ENCODE measurements at places on chromosomes 7 and 10.

DNA sequence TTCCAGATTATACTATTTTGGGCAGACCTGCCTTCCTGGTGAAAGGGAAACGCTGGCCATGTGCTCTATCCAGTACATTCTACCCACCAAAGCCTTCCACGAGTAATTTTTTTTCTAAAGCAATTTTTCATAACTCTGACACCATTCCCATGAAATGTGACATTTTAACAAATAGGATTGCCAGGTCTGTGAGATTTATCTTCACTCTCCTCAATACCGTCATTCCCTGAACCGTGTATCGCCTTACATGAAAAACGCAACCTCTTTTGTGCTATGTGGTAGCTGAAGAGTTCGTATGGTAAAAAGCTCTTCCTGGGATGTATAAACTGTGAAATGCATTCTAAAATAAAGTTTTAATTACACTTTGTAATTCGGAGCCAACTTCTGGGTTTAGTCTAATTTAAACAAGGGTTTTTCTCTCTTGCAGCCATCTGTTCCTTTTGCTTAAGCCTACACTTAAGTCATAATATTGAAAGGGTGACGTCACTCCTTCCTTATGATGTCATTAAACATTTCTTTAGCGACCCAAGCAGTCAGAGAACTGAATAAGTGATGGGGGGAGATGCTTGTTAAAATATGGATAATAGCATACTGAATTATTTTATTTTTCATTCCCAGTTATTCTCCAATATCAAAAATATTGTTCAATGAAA lies 27.7 kb downstream of the C1QL3 start:
- DNase-seq = no peak

- DNase-seq = no peak
Observed at GRCh38 chr7:74231232-74231590, 21.4 kb downstream of the LAT2 start.

GRCh38 chr10:121450247-121450646 lies 148.0 kb downstream of the FGFR2 start:
- no peak for DNase-seq

- no peak for DNase-seq
Observed at GRCh38 chr7:2172311-2173188, 60.2 kb downstream of the MAD1L1 start.

DNA sequence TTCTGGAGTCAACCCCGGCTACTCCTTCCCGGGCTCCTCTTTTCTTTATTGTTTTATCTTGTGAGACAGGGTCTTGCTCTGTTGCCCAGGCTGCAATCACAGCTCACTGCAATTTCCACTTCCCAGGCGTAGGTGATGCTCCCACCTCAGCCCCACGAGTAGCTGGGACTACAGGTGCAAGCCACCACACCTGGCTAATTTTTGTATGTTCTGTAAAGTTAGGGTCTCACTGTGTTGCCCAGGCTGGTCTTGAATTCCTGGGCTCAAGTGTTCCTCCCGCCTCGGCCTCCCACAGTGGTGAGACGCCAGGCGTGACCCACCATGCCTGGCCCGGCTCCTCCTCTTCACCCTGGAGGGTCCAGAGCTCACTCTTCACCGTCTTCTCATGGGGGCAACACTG lies 15.3 kb upstream of the PDGFA start:
- DNase-seq = no peak

DNA sequence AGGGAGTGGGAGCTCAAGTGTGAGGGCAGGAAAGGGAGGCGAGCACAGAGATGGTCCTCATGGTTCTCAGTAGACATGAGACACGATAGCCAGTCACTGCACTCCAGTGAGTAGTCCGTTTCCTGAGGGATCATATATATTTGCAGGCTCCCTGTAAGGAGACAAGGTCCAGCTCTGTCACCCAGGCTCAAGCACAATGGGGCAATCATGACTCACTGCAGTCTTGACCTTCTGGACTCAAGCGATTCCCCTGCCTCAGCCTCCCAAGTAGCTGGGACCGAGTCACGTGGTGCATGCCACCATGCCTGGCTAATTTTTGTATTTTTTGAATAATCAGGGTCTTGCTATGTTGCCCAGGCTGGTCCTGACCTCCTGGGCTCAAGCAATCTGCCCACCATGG lies 116.7 kb downstream of the CCDC3 start:
- DNase-seq = no peak

- DNase-seq = no peak
Observed at GRCh38 chr10:13340068-13340467, 8.0 kb downstream of the SEPHS1 start.

GRCh38 chr7:117873310-117874190 lies at the start of gene CTTNBP2:
TSS of gene CTTNBP2 (minus strand) at chr7:117873441. CDS start at chr7:117873415, 26 bp downstream.
- DNase-seq = no peak

GRCh38 chr7:66138994-66139752 lies 24.5 kb downstream of the CRCP start:
- no peak for DNase-seq

DNA sequence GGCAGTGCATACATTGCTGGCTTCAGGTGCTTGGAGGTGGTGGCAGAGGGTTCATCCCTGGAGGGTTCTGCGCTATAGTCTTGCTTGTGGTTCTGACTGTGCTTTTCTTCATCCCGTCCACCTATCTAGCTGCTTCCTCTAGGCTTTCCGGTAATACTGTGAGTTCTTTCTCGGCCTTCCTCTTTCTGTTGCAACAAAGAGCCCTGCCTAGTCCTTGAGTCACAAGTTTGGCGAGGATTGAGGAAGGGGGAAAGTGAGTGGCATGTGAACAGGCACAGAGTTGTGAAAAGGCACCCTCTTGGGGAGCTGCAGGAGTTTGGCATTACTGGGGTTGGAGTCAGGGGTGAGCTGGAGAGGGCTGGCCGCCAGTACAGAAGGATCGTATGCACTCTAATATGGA lies 123.0 kb downstream of the SH2D4B start:
- DNase-seq = no peak

DNA sequence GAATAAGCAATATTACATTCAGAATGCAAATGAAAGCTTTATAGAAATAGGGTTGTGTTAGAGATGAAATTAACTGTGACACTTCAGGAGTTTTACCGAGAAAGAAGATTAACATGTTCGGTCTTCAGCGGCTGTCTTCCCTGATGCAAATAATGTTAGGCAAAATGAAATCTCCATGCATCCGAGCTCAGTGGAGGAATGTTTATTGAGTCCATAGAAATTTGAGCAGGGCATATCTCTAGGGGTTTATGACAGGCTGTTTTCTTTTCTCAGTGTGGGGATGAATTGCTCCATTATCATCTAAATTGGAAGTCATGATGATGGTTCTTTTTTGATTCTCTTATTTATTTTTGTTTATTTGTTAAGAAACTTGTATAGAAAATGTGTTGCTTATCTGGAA lies 31.7 kb downstream of the DYNC1I1 start:
- no peak for DNase-seq

DNA sequence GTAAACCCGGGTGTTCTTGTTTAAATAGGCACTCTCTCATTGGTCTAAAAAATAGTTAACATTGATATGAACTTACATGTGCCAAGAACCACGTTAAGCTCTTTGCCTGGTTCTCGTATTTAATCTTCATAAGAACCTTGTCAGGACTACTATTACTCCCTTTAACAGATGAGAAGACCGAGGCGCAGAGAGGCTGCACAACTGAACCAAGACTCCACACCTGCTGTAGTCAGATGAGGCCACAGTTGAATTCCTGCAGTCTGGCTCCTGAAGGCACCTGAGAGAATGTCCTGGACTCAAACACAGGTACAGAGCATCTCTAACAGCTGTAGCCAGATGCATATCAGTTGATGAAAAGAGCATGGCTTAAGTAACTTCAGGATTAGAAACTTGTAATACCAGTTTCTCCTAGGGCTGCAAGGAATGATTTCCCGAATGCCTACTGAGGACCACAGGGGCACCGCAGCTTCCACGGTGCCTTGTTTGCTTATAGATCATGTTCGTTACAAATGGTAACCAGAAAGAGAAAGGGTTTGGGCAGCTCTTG lies 9.5 kb downstream of the DDC start:
- DNase-seq = no peak

DNA sequence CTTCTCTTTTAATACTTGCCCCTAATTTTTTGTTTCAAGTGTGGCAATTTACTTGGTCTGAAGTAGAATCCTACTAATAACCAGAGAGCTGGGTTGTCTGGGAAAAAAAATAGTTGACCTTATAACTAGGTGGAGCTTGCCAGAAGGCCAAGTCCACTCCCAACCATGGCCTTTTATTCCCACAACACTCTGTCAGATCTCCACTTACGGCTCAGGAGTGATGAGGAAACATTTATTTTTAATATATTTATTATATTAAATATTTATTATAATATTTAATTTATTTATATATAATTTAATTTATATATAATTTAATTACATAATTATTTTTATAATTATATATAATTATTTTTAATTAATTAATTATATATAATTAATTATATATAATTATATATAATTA lies 58.8 kb downstream of the TSPAN12 start:
- DNase-seq = no peak

DNA sequence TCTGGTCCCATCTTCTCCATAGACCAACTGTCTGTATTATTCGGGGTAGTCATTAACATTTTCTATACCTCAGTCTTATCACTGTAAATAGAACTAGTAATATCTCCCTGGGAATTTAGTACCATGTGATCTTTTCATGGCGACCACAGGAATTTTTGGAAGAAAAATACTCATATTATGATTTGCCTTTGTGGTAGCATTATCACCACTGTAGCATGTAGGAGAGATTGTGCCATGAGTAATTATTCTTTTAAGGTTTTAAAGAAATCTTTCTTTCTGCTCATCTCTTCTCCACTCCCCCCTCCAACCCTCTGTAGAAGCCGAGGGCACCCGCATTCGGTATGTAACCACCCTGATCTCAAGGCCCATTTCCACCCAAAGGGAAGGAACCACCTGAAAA lies 25.0 kb downstream of the ZNF365 start:
- DNase-seq = no peak

- DNase-seq = no peak
Observed at GRCh38 chr7:40058636-40059035, 75.8 kb downstream of the MPLKIP start.

DNA sequence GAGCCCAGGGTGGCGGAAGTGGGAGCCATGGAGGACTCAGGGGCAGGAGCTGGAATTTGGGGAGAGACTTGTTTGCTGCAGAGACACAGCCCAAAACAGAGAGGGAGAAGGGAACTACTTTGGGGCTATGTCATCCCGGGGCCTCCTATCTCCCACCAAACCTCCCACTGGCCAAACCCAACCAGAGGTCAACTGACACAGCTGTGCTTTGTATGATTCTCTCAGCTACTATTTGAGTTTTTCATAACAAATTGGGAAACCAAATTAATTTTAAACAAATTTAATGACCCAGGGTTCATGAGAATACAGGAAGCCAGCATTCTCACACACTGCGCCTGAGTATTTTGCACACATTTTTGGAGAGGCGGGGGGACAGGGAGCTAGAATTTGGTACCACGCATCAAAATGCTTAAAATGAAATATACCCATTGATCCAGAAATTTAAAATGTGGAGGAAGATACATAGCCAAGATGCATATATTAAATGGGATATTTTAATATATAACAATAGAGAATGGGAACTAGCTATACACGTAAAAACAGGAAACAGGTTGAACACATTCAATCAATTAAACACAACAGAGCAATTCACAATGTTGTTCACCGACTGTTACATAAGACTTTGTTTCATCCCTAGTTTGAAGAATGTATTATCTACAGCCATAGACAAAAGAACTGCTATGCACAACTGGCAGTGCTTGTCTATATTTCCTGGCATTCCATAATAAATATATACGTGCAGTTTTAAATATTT lies 105.3 kb downstream of the PARD3 start:
- DNase-seq = no peak

DNA sequence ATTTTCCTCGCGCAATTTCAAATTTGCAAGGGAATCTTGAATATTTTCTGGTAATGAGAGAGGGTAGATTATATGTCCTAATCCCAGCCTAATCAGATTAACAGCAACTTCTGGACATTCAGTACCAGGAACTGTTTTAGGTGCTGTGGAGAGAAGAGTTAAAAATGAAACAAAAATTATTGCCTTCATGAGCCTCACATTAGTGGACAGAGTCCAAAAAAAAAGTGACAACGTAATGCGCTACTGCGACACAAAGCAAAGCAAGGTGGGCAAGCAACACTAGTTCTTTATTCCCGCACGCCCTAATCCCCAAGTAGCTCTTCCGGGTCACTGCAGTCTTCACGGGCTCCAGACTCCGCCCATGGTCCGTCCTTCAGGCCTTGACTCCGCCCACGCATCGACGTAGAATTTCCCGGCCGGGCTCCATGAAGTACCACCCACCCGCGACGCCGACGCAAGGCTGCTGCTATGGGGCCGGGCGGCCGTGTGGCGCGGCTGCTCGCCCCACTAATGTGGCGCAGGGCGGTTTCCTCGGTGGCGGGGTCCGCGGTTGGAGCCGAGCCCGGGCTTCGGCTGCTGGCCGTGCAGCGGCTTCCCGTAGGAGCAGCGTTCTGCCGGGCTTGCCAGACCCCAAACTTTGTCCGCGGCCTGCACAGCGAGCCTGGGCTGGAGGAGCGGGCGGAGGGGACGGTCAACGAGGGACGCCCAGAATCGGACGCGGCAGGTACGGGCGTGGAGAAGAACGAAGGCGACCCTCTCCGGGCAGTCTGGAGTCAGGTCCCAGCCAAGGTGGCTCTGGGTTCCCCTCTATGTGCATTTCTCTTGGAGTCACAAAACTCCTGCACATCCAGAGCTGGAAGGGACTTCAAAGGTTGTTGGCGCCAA lies at the start of gene MALSU1:
Gene MALSU1, plus strand, starts transcription at position 455 of the 885 bp plus-strand sequence. Its CDS starts 14 bp downstream, at position 469.
- peak; percentile 75 for DNase-seq

- DNase-seq = no peak
Observed at GRCh38 chr7:150447966-150448788, 2.3 kb upstream of the GIMAP8 start.

Data from activated naive CD4-positive, alpha-beta T cell (primary cell).